Psoas muscle (tissue), 8 donors: ENCODE measurements at places on chromosomes 1 and 21. TPM values are rescaled to one million over a fixed set of nuclear protein-coding genes. Genes with fewer than 3 reads are reported as not detected.

- DNase-seq: no peak
Measured at GRCh38 chr1:168433238-168433637, 110.6 kb downstream of the XCL2 start.

LAD1 gene
- 1.3 TPM for total RNA-seq

SELE gene
- not detected for total RNA-seq

AMPD1 gene
- total RNA-seq: 289 TPM

EVA1B gene
- 3.3 TPM for total RNA-seq

PTPN7 gene
- 0.40 TPM for total RNA-seq

DNA sequence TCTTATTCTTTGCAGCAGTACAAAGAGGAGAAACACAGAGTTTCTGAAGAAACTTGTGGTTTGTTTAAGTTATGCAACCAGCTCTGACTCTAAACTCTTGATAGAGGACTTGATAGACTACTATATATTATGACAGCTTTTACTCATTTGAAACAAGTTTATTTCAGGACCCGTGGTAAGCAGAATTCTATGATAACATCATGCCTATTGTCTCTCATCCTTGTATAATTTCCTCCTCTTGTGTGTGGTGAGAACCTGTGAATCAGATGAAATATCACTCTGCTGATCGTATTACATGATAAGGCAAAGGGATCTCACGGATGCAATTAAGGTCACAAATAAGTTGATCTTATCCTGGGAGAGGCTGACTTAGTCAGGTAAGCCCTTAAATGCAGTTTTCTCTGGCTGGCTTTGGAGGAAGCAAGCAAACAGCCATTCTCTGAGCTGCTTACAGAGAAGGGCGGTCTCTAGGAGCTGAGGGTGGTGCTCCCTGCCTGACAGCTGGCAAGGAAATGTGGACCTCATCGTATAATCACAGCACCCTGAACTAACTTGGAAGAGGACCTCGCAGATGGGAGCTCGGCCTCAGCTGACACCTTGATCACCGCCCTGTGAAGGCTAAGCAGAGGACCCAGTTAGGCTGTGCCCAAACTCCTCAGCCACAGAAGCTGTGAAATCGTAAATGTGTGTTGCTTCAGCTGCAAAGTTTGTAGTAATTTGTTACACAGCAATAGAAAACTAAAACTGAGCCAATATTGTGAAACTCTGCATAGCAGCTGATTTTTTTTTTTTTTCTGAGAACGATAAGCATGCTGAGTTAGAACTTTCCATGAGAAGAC, 151.1 kb upstream of the DPT start:
- no peak for DNase-seq

DNA sequence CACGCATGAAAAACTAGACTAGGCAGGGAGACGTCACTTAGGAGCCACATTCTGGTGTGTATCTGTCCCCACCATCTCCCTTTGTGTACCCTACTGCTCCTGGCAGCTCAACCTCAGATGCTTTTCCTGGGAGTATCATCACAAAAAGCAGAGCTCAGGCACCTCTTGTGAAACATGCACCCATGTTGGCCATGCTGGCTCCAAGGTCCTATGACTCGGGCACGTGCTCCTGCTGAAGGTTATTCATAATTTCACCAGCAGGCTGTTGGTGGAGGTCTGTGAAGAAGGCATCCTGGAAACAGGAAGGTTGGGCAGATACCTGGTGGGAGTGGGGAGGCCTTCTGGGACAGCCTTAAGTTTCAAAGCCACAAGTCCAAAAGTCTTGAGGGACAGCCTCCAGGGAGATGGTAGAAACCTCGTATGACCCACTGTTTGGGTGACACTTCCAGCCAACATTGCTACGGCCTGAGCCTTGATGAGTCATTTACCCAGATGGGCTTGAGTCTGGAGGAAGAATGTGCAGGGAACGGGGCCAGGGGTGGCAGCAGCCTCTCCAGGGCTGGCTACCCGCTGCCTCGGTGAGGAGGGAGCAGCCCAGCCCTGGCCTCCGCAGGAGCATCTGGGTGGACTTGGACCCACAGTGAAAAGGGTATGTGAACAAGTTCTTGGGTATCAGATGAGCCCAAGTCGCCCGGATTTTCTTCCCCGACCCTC, 75.8 kb downstream of the PGBD5 start:
- peak; percentile 65 for DNase-seq

INKA2 gene
- 12.9 TPM for total RNA-seq

MROH9 gene
- total RNA-seq: not detected

- no peak for DNase-seq
Measured at GRCh38 chr1:244160455-244161235, 109.6 kb downstream of the ZBTB18 start.

DNA sequence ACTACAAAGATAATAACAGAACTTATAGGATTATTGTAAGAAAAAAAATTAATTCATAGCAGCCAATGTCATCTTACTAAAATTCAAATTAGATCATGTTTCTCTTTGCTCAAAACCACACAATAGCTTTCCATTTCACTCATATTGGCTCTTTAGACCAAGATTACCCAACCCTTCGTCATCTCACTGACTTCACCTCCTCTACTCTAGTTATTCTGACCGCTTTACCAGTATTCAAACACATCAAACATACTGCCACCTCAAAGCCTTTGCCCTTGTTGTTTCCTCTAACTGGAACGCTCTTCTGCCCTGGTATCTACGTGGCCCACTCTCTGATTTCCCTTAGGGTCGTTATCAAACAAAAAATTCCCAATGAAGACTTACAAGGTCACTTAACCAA, 1.7 kb downstream of the ANGPTL3 start:
- DNase-seq: no peak

HES2 gene
- total RNA-seq: 0.06 TPM

- DNase-seq: no peak
Measured at GRCh38 chr1:222466150-222466865, 81.6 kb downstream of the HHIPL2 start.

DNA sequence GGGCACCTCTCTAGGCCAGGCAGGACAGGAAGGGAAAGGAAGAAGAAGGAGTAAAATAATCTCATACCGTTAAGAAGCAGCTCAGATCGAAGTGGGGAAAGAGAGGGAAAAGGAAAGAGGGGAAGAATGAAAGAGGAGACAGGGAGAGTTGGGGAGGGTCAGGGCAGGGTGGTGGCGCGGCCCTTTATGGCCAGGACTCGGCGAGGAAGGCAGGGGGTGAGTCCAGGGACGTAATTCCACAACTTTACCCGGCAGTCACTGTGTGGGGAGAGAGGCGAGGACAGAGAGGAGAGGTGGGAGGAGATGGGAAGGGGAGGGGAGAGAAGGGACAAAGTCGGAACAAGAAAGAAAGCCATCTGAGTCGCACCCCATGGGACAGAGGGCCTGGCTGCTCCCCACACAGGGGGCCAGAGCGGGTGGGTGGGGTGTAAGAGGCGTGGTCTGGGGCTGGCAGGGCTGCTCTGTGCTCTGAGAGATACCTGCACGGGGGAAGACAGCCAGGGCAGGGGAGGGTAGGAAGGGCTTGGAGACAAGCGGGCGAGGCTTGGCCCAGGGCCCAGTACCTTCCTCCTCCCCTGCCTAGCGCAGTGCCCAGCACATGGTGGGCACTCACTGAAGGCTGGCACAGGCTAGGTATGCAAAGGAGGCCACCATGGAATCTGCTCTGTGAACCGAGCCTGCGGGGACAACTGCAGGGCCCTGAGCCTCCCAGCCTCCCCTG, 49.4 kb downstream of the KIF21B start:
- no peak for DNase-seq

- no peak for DNase-seq
Measured at GRCh38 chr1:65372557-65372956, 47.9 kb upstream of the LEPR start.

- peak; percentile 30 for DNase-seq
Measured at GRCh38 chr1:42942444-42942843, 16.2 kb downstream of the SLC2A1 start.

DNA sequence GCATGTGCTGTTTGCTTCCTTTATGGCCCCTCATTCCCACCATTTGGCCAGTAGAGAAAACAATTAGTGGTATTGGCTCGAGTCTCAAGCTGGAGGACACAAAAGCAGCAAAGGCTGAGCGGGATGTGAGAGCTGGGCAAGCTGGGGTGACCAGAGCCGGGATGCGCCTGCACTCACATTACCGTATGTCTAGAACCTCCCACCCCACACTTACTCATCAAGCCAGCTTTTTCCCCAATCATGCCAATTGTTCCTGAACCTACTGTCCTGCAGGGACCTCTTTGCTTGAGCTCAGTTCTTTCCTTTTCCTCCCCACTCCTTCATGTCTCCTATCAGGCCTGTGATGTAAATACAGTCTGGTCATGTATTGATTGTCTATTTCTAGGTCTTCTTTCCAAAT, 45.9 kb downstream of the KIRREL1 start:
- no peak for DNase-seq

DNA sequence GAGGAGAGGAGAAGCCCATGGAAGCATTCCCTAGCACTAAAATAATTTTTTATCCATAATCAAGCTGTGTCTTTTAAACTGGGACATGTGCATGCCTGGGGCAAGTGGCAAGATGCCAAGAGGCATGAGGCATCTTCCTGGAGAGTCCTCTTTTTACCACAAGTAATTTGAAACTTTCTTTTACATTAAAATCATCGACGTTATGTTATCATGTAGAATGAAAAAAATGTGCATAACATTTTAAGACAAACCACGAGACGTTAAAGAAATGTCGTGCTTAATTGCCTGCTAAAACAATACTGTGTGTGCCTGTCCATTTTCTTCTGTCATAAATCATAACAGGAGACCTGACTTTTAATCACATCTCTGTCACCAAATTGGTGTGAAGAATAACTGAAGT, 1.5 kb downstream of the STYXL2 start:
- DNase-seq: no peak

DNA sequence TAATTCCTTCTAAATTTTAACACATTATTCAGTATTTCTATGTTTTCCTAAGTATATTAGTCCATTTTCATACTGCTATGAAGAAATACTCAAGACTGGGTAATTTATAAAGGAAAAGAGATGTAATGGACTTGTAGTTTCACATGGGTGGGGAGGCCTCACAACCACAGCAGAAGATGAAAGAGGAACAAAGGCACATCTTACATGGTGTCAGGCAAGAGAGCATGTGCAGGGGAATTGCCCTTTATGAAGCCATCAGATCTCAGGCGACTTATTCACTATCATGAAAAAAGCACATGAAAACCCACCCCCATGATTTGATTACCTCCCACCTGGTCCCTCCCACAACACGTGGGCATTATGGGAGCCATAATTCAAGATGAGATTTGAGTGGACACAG, 15.6 kb downstream of the GBP5 start:
- DNase-seq: no peak

SLC66A1 gene
- 8.0 TPM for total RNA-seq

DNA sequence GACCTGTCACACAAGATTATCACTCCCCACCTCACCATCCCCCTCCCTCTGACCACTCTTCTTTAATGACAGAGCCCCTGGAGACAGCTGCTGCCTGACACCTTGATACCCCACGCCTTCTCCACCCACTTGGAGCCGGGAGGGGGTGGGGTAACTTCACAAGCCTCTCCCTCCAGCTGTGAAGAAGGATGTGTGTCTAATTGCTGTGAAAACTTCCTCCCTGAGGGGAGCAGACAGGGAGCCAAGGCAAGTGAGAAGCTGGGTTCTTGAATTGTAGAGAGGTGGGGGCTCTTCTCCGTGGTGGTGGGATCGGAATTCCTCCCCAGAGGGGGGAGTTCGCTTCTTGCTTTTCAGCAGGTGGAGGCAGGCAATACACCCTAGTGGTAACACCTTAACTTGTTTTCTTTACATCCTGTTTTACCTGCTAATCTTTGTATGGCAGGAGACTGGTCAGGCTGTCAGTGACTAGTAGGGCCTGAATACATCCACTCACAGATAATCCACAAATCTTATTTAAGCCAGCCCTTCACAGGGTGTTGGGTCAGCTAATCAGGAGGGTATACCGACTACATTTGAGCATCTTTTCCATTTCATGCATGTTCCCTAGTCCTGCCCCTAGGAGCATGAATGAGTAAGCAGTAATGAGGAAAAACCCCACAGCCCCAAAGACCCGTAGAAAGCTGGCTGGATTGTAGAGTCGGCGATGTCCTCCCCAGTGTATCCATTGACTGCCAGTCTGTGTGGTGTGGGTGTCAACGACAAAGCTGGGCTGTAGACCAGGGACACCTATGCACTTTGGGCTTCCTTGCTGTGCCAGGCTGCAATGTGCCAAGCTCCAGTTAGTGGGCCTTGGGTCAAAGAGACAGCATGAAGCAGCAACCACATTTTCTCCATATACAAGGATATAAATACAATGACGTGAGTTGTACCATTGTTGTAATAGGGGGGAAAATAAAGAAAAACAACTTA, 57.3 kb downstream of the NFASC start:
- no peak for DNase-seq

- no peak for DNase-seq
Measured at GRCh38 chr1:221098471-221099405, 219.5 kb downstream of the HLX start.

GRCh38 chr1:66265796-66266195, 268.2 kb upstream of the SGIP1 start:
- DNase-seq: no peak

DNA sequence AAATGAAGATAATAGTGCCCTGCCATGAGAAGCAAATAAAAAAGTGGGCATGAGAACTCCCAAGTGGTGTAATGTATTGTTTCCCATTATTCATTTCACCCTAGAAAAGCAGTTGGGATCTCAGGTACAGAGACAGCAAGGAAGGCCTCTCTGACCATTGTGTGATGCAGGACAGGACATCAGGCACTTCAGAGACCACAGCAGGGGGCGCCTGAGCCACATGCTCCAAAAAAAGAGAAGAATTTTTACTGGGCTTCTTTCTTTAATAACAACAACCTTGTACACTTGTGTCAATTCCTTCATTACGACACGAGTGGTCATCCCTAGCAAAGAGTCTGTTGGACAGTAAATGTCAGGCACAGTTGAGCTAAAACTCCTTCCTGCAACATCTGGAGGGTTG, 533.3 kb downstream of the OMA1 start:
- no peak for DNase-seq

DNA sequence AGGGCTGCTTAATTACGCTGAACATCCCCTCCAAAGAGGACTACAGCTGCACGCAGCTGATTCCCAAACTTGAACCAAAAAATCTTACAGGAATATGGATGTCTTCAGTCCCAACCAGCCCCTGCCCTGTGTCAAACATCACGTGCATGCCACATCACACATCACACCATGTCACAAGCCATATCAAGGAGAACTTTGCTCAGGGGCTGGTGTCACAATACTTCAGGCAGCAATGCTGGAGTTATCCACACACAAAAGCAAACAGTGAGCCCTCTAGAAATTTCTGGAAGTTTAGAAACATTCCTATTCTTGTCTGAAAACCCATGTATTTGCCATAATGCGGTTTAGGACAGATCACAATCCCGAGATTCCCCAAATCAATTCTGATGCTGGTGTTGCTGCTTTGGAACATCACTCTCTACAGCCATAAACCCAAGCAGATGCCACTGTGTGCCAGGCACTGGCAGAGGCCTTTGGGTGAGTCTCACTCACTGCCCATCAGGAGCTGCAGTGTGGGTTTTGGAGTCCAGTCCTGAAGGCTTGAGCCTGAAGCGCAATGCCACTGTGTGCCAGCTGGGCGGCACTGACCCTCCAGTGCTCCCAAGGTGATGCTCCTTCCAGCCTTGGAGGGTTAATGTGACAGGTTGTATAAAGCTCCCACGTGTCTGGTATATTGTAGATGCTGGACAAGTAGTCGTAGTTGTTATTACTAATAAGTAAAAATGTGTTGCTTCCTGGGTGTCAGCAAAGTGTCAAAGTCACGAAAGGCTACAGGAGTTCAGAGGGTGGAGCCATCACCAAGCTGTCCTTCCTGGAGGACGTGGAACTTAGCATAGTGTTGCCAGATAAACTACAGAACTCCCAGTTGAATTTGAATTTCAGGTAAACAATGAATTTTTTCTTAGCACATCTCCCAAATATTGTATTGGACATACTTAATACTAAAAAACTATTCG, 20.1 kb upstream of the EFNA1 start:
- no peak for DNase-seq

- DNase-seq: no peak
Measured at GRCh38 chr1:148333875-148334338, 149.2 kb downstream of the PPIAL4G start.

PGBD5 gene
- total RNA-seq: 7.0 TPM
